ENCODE measurements at places on chromosomes 16 and 17. TPM values are rescaled to one million over a fixed set of nuclear protein-coding genes. Genes with fewer than 3 reads are reported as not detected.

GRCh38 chr17:28928061-28928460, 23.3 kb downstream of the PHF12 start:
- DNase-seq: peak; percentile 70
- H3K27ac ChIP-seq: peak overlapping the region; percentile 51
- H3K36me3 ChIP-seq: peaks cover 60% of the 10 kb centered on the region
- H3K4me3 ChIP-seq: no peak overlapping the region
- H3K27me3 ChIP-seq: no peaks in the 10 kb centered on the region

GRCh38 chr17:63402431-63403212, 43.5 kb downstream of the CYB561 start:
- no peak overlapping the region for H3K4me3 ChIP-seq
- H3K27ac ChIP-seq: no peak overlapping the region
- H3K36me3 ChIP-seq: no peaks in the 10 kb centered on the region
- H3K27me3 ChIP-seq: no peaks in the 10 kb centered on the region

- H3K27me3 ChIP-seq: no peaks in the 10 kb centered on the region
- no peak overlapping the region for H3K4me3 ChIP-seq
- H3K36me3 ChIP-seq: no peaks in the 10 kb centered on the region
- no peaks in the 10 kb centered on the region for H3K4me1 ChIP-seq
These were observed 31.5 kb upstream of the ASGR2 start for GRCh38 chr17:7146115-7146514.

Gene CDK12
- 51.0 TPM for total RNA-seq

GRCh38 chr16:69114346-69114975, 9.0 kb downstream of the HAS3 start:
- H3K36me3 ChIP-seq: peaks cover 25% of the 10 kb centered on the region
- no peak overlapping the region for H3K27ac ChIP-seq
- H3K4me3 ChIP-seq: no peak overlapping the region
- no peaks in the 10 kb centered on the region for H3K27me3 ChIP-seq
- H3K4me1 ChIP-seq: no peaks in the 10 kb centered on the region

Gene TEX19
- total RNA-seq: not detected

DNA sequence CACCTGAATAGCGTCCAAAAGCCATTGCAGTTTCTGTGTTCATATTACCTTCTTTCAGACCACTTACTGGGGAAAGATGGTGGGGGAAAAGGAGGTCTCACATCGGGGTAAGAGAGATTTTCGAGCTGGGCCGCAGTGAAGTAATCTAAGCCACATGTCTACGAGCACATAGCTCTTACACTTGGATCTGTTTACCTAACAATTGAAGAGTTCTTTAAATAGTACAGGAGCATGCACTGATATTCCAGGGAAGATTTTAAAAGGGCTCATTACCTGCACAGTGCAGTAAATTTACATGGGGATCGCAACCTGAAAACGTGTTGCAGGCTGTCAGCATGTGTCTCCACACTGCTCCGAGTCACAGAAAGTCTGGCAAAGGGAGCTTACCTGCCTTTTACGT, 12.6 kb downstream of the MAF start:
- DNase-seq: no peak
- no peak overlapping the region for H3K4me3 ChIP-seq

DNA sequence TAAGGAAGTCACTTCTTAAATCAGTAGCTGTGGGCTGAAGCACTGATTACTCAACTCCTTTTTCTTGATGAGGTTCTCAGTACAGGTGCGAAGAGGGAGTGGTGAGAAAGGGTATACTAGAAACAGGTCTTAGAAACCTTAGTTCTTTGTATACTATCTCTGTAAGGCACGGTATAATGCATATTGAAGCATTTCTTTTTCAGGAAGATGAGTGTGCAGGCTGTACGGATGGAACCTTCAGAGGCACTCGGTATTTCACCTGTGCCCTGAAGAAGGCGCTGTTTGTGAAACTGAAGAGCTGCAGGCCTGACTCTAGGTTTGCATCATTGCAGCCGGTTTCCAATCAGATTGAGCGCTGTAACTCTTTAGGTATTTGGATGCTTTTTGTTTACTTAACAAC, 39.2 kb downstream of the CYLD start:
- H3K27me3 ChIP-seq: no peaks in the 10 kb centered on the region
- peak overlapping the region; percentile 18 for H3K4me3 ChIP-seq
- peaks cover 38% of the 10 kb centered on the region for H3K36me3 ChIP-seq
- H3K27ac ChIP-seq: peak overlapping the region; percentile 70

Gene SALL1
- not detected for total RNA-seq

DNA sequence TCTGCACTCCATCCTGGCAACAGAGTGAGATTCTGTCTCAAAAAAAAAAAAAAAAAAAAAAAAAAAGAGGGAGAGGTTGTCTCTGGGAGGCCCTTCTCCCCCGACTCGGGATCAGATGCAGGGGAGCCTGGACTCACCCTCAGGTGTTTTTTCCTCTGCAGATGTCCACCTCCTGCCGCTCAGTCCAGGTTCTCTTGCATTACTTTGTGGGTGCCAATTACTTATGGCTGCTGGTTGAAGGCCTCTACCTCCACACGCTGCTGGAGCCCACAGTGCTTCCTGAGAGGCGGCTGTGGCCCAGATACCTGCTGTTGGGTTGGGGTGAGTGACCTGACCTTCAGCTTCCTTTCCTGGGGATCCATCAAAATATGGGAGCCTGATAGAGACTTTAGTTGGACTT, 34.1 kb downstream of the GLP2R start:
- no peak overlapping the region for H3K27ac ChIP-seq
- H3K4me1 ChIP-seq: no peaks in the 10 kb centered on the region
- H3K27me3 ChIP-seq: no peaks in the 10 kb centered on the region
- H3K4me3 ChIP-seq: no peak overlapping the region
- H3K36me3 ChIP-seq: no peaks in the 10 kb centered on the region

Gene KCNJ12
- total RNA-seq: not detected

GRCh38 chr16:46857368-46857945, 26.5 kb upstream of the C16orf87 start:
- H3K4me1 ChIP-seq: peaks cover 5% of the 10 kb centered on the region
- no peak overlapping the region for H3K27ac ChIP-seq
- H3K4me3 ChIP-seq: no peak overlapping the region
- no peak for DNase-seq
- no peaks in the 10 kb centered on the region for H3K36me3 ChIP-seq

- H3K4me3 ChIP-seq: no peak overlapping the region
- H3K27me3 ChIP-seq: no peaks in the 10 kb centered on the region
These were observed 154.2 kb downstream of the KCNJ12 start for GRCh38 chr17:21530311-21530710.

DNA sequence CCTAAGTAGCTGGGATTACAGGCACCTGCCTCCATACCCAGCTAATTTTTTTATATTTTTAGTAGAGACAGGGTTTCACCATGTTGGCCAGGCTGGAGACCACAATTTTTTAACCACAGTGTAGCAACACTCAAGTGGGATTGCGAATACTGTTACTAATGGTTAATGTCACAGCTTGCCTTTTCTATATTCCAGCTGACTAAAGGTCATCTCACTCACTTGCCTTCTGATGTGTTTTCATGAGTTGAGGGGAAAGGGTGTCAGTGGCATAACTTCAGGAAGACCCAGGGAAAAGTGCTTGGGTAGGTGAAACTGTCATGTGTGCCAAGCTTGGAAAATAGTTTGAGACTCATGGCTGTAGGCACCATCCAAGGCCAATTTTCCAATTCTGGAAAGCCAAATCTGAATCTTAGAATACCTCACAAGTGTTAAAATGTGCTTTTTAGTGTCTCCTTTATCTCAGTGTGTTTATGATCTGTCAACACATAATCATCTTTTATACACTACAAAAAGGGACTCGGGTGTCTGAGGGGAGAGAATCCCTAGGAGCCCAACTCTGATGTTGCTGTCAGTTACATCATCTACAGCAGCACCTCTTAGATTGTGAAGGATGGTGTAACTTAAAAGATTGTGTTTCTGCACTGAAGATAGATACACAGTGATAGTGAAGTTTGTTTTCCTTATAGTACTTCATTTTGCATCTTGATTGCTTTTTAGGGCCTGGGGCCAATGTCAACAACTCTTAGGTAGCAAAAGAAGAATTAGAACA, 27.1 kb downstream of the OGFOD1 start:
- H3K4me3 ChIP-seq: no peak overlapping the region
- no peak for DNase-seq
- peaks cover 33% of the 10 kb centered on the region for H3K36me3 ChIP-seq
- no peaks in the 10 kb centered on the region for H3K27me3 ChIP-seq
- H3K27ac ChIP-seq: peak overlapping the region; percentile 3

- H3K4me1 ChIP-seq: peaks cover 37% of the 10 kb centered on the region
- H3K27ac ChIP-seq: no peak overlapping the region
- DNase-seq: no peak
These were observed 2.6 kb upstream of the AATF start for GRCh38 chr17:36945959-36946725.

DNA sequence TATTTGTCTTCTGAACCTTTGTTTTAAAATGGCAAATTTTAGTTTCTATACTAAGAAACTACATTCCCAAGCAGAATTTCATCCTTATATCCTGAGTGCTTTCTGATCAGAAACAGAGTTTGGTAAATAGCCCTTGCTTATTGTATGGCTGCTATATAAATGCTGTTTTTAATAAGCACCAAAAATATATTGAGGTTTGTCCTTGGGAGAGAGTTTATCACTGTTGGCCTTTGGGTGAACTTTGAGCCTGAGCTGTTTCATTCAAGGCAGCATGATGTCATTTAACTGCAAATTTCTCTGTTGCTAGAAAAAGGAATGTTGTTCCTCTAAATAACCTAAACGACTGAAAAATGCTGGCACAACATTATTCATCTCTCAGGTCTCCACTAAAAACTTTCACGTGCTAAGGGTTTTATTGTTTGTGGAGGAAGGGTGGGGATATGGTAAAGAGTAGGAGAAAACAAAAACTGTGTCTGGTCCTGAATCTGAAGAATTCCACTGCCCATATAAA, 334.3 kb upstream of the TBX2 start:
- H3K27me3 ChIP-seq: no peaks in the 10 kb centered on the region
- no peak overlapping the region for H3K4me3 ChIP-seq
- H3K36me3 ChIP-seq: peaks cover 3% of the 10 kb centered on the region
- H3K27ac ChIP-seq: no peak overlapping the region
- no peak for DNase-seq

DNA sequence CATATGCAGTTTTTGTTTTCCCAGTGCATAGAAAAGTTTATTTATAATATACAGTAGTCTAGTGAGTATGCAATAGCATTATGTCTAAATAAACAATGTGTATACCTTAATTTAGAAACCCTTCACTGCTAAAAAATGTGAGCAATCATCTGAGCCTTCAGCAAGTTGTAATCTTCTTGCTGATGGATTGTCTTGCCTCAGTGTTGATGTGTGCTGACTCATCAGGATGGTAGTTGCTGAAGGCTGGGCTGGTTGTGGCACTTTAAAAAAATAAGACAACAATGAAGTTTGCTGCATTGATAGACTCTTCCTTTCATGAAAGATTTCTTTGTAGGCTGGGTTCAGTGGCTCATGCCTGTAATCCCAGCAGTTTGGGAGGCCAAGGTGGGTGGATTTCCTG, 13.9 kb upstream of the CAPNS2 start:
- no peaks in the 10 kb centered on the region for H3K36me3 ChIP-seq
- no peak overlapping the region for H3K4me3 ChIP-seq
- no peaks in the 10 kb centered on the region for H3K4me1 ChIP-seq
- DNase-seq: no peak
- no peak overlapping the region for H3K27ac ChIP-seq

DNA sequence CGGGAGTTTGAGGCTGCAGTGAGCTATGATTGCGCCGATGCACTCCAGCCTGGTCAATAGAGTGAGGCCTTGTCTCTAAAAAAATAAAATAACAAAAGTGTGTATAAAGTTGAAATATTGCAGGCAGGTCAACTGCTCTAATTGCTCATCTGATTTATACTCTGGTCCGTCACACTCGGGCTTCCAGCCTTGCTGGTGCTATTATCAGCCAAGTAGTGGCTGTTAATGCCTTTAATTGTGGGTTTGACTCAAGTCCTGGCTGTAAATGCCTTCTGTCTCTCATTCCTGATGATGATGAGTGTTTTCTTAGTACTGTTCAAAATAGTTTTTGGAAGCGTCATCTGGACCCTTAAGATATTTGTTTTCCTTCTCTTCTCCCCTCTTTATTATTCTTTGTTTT, 18.4 kb downstream of the SYT17 start:
- H3K27me3 ChIP-seq: peaks cover 3% of the 10 kb centered on the region
- DNase-seq: no peak

Gene CLDN6
- not detected for total RNA-seq

Gene PNPO
- total RNA-seq: 37.0 TPM

GRCh38 chr17:45990886-45991285, 8.2 kb upstream of the STH start:
- DNase-seq: no peak
- H3K27ac ChIP-seq: no peak overlapping the region

GRCh38 chr16:66802159-66802558, 775 bp upstream of the TERB1 start:
- no peaks in the 10 kb centered on the region for H3K4me1 ChIP-seq
- H3K36me3 ChIP-seq: peaks cover 26% of the 10 kb centered on the region
- no peak for DNase-seq
- no peak overlapping the region for H3K4me3 ChIP-seq
- H3K27ac ChIP-seq: no peak overlapping the region
- no peaks in the 10 kb centered on the region for H3K27me3 ChIP-seq

DNA sequence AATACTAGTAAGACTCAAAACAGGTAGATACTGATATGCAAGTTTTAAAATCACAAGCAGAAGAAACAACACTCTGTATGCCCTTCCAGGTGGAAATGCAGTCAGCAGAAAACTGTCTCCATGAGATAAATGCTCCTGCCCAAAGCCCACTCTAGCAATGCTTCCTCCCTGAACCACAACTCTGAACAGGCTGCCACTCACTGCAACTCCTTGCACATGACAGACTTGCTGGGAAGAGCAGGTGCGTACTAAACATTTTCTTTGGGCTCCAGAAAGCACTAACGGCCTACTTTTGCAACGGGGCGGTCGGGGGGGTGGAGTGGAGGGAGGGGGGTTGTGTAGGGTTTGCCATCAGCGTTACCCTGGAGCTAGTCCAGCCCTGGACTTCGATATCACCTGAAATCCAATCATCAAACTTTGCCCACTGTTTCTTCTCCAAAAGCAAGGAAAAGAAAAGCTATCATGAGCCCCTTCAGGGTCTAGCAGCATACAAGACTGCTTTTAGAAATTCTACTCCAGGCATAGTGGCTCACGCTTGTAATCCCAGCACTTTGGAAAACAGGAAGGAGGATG, 46.1 kb downstream of the ANKRD11 start:
- no peaks in the 10 kb centered on the region for H3K27me3 ChIP-seq
- no peak overlapping the region for H3K27ac ChIP-seq
- H3K36me3 ChIP-seq: peaks cover 7% of the 10 kb centered on the region
- DNase-seq: no peak
- peaks cover 95% of the 10 kb centered on the region for H3K4me1 ChIP-seq

Gene CCDC154
- 1.8 TPM for total RNA-seq

DNA sequence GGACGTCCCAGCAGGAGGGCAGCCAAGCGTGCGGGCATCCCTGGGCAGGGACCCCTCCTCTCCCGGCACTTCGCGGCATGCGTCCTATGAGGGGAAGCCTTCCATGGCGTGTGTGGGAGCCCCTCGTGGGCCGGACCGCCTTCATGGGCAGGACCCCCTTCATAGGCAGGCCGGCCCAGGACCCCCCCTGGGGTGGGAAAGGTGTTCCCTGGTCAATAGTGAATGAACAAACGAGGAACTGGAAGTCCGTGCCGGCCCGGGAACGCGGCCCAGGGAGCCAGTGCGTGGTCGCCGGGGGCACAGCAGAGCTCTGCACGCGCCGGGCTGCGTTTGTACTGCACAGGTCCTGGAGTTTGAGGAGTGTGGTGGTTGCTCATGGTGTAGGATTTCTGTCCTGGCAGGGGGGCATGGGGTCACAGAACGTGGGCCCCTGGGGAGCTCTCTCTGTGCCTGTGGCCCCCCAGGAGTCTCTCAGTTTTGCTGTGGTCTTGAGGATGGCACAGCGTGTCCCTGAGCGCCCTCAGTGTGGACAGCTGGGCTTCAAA, 13.9 kb downstream of the BAIAP2 start:
- no peak for DNase-seq
- H3K27me3 ChIP-seq: no peaks in the 10 kb centered on the region
- H3K36me3 ChIP-seq: no peaks in the 10 kb centered on the region
- no peak overlapping the region for H3K4me3 ChIP-seq
- no peak overlapping the region for H3K27ac ChIP-seq
- H3K4me1 ChIP-seq: peaks cover 7% of the 10 kb centered on the region
